ENCODE measurements at places on chromosomes 2 and 18.

GRCh38 chr18:50307400-50307737 is 19.9 kb upstream of the CXXC1 start:
- no peak for DNase-seq

DNA sequence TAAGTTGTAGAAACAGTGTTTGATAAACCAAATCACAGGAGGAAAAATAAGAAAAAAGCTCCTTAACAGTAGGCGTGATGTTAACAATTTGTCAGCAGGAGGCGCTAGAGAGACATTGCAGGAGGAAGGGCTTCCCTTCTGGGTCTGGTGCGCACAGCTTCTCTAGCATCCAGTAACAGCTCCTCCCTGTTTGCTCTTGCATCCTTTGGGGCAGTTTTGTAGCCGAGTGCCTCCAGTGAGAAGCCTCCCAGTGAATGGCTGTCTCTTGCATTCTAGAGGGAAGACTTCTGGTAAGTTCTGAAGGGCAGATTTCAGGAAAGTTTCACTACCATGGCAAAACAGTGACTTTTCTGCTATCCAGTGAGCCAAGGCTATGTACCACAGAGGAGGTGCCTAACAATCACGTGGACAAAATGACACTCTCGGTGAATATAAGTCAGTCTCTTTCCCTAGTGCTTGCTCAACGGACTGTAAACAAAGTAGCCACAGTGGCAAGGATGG is 9.5 kb upstream of the ZNF396 start:
- no peak for DNase-seq

DNA sequence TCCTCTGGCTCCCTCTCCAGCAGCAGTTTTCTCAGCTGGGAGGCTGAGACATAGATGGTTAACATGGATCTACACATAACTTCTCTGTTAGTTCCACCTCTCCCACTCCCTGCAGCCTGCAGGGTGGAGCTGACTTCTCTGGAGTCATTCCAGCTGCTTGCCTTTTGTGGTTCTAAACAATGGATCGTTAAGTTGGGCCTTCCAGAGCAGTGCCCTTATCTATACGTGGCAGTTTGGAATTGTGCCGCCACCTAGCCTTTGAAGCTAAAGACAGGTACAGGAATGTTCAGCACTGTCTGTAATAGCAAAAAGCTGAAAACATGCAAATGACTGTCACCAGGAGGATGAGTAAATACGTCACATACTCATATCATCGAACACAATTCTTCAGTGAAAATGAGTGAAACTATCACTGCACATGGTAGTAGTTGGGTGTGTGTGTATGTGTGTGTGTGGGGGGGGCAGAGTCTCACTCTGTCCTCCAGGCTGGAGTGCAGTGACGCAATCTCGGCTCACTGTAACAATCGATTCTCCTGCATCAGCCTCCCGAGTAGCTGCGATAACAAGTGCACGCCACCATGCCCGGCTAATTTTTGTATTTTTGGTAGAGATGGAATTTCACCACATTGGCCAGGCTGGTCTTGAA is 50.3 kb downstream of the SH2D6 start:
- DNase-seq, result peak; percentile 42

GRCh38 chr2:46012618-46013240 is 284.5 kb upstream of the EPAS1 start:
- DNase-seq, result no peak

DNA sequence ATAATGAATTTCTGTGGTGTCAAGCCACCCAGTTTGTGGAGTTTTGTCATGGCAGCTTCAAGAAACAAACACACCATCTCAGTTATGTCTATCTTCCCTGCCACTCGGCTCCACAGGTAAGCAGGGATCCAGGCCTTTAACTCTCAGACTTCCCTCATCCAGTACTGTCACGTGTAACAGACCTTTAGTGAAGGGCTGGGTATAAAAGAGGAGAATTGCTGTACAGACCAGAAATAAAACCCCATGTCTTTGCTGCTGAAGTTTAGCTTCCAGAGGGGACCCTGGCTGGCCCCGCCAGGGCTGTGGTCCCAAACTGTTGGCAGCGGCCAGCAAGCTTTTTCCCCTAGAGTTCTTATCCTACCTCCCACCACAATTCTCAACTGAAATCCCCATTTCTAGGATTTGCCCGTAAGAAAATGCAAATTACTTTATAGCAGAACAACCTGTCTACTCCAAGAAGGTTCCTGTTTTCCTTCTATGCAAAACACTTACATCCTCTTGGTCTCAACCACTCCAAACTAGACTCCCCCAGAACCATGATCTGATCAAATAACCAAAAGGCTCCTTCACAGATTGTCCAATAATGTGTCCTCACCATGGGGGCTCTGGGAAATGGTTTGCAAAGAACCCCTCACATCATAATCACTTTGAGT is 438.0 kb upstream of the ID2 start:
- DNase-seq, result no peak

DNA sequence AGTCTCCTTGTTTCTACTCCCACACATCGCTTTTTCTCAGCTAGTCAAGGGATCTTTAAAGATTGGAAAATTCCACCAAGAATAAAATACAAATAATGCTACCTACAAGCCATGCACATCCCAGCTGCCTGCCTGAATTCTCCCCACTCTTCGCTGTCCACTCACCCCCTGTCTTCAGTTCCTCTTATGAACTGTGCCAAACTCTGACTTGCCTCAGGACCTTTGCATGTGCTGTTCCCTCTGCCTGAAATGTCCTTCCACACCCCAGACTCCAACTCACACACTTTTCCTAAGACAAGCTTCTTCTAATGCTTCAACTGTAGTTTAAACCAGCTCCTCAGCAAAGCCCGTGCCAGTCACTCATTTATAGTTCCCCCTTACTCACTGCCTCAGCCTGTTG is 260.0 kb downstream of the NAPG start:
- no peak for DNase-seq
